ENCODE measurements at places on chromosomes 3 and 15.

GRCh38 chr3:184551103-184551502 is 10.5 kb upstream of the EPHB3 start:
- DNase-seq, result no peak

DNA sequence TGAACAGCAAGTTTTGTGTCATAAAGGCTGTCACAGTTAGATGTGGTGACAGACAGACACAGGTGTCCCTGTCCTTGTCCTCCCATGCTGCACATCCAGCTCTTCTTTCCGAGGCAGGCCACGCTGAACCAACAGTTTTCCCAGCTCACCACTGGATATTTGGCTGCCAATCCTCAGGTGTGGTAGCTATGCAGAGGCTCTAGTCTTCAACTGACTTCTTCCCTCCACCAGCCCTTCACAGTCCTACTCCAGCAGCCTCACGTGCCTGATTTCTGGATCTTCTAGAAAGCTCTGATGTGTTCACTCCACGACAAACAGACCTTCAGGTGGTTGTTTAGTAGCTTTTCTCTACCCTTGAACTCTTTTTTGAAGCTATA is 145.5 kb downstream of the UACA start:
- no peak for DNase-seq

- DNase-seq, result no peak
Measured at GRCh38 chr3:15934389-15935195, 136.8 kb upstream of the ANKRD28 start.

DNA sequence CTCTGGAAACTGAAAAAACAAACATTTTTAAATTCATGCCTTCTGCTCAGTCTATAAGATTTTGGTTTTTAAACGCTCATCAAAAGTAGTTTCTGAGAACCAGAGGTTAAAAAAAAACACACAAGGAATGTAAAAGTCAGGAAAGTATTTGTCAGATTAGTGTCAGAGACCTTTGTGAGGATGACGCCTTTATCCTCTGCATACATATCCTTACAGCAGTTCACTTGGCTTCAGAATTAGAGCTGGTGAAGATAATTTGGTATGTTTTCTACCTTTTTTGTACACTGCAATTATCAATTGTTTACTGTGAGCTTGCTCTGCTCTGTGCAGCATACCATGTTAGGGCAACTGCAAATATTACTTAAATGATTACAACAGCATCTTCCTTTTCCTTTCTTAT is 8.3 kb downstream of the PRTG start:
- DNase-seq, result no peak

- peak; percentile 90 for DNase-seq
Measured at GRCh38 chr3:56980798-56981390, 79.6 kb upstream of the SPATA12 start.

- no peak for DNase-seq
Measured at GRCh38 chr15:69895202-69895601, 202.5 kb downstream of the TLE3 start.

DNA sequence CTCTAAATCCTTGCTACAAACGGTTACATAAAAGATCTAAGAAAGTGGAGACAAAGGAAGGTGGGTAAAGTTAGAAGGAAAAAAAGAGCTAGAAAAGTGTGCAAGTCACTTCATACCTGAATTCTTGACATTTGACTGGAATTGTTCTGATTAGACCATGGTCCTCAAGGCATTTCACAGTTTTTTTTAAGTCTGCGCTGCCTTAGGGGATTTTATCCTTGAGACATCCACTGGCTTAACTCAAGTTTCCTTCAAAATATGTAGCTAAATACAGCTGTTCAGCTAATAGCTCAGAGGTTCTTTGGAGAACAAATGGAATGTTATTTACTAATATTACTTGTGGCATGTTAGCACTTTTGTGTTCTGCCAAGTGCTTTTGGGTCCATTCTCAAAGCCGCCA is 236.9 kb downstream of the TP63 start:
- DNase-seq, result no peak

DNA sequence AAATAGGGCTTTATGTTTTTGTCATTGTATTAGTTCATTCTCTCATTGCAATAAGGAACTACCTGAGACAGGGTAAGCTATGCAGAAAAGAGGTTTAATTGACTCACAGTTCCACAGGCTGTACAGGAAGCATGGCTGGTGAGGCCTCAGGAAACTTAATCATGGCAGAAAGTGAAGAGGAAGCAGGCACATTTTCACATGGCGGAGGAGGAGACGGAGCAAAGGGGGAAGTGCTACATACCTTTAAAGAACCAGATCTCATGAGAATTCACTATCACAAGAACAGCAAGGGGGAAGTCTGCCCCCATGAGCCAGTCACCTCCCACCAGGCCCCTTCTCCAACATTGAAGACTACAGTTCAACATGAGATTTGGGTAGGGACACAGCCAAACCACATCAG is 25.6 kb downstream of the CEP63 start:
- DNase-seq, result peak; percentile 6

- no peak for DNase-seq
Measured at GRCh38 chr3:189557824-189558223, 73.4 kb upstream of the TP63 start.

- no peak for DNase-seq
Measured at GRCh38 chr3:181417748-181418147, 294.0 kb upstream of the SOX2 start.

DNA sequence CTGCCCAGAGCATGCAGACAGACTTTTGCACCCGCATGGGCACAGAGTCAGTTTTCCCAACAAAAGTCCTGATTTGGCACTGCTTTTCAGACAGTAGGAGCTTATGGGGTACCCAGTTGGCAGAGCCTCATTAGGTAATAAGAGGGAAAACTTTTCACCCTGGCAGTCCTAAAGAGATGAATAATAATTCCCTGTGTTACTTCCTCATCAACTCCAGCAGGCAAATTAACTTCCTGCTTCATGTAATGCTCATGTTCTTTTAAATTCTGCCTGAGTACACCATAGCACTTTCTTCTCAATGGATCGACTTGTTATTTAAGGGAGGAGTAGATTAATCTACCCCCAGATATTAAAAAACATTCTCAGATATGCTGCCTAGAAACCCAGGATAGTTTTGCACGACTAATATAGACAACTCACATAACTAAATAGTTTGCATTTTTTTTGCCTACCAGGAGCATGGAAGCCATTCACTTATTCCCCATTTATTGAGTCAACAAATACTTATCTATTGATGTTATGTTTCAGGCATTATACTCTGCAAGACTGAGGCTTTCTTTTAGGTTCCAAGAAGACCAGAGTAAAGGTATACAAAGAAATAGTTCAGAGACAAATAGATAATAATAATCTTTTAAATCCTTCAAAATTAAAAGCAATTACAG is 214.5 kb downstream of the KCNMB2 start:
- DNase-seq, result no peak

DNA sequence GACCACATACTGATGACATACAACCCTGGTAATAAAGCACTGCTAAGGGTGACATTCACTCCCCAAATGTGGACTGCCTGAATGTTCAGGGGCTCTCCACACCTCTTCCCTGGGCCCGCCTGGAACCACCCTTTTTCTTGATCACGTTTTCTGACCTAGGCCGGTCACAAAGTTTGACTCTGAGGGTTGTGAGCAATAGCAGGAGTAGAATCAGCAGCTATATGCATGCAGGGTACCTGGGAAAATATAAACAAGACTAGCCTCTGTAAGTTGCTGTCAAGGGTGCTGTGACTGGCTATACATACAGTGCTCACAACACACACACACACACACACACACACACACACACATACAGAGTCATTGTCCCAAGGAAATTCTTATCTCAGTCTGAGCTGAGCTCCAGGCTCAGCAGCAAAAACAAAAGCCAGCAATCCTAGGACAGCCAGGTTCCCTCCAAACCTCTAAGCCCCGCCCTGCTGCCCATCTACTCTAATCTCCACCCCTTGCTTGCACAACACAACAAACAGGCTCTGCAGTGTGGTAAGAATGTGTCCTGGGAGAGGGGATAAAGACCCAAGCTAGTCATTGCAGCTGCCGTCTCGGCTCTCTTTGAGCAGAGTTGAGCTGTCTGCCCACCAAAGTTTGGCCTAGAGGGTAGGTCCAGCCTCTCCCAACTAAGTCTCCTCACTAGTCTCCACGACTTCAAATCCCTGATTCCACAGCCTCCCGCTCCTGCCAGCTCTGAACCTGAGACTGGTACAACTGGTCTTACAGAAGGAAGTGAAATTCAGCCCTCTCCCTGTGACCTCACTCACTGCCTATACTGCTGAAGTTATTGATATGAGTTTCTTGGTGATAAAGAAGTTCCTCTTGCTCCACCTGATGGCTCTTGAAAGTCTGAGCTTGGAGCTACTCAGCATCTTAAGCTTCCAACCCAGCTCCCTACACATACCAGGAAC is 2.2 kb downstream of the BMF start:
- DNase-seq, result peak; percentile 78

DNA sequence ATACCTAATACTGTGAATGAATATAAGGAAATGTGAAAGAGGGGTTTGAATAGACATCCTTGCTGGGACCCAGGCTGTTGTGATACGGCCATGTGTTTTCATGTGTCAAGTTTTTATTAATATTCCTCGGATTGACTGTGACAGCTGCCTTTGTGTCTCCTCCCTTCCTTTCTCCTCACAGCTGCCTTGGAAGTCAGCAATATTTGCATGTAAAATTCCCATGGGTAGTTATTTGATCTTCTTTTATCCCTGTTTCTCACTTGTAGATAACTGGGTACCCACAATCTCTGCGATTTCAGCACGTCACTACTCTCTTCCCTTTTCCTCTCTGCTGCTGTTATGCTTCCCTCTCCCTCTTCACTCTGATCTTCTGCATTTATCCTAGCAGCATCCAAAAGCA is 9.4 kb downstream of the GPR156 start:
- DNase-seq, result no peak

DNA sequence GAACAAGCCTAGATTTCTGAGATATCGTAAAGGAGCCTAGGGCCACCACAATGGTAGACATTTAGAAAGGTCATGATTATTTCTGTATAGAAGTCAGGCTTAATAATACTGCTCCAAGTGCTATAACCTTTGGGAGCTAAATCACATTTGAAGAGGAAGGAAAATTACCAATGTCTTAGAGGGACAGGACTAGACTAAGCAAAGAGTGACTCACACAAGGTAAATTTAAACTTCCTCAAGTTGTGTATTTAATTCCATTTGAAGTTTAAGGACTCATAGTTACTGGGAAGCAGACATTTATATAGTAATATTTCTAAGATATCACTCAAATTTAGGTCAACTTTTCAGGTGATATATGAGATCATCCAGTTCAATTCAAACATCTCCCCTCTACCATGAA is 227.6 kb upstream of the MME start:
- no peak for DNase-seq

- no peak for DNase-seq
Measured at GRCh38 chr3:57890874-57891273, 117.3 kb upstream of the FLNB start.

DNA sequence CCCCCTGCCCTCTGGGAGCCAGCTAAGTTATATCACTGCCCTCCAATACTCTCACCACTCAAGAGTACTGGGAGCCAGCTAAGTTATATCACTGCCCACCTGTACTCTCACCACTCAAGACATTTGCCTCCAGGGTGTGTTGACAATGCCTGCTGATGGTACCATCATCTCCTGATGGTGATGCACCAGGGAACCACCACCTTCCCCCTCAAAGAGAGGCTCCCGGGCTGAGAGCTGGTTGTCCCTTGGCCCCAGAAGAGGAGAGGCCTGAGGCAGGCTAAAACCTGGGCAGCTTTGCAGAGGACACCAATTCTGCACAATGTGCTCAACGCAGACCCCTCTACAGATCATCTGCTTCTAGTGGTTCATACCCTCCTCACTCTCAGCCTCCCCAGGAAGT is 7.5 kb upstream of the HAPLN3 start:
- DNase-seq, result no peak

DNA sequence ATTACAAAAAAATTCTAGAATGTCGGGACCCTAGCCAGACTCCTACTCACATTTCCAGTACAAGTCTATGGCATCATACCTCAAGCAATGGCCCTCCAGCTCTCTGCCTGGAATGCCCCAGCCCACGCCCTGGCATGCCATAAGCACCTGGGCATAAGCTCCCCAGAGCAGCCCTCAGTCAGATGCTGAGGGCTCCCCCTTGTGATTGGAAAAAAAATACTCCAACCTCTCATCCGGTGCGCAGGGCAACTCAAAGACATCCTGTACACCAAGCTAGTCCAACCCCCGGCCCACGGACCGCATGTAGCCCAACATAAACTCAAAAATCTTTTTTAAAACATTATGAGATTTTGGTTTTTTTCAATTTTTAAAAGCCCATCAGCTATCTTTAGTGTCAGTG is 115.4 kb downstream of the NEK10 start:
- peak; percentile 7 for DNase-seq

GRCh38 chr3:31873254-31873820 is 107.7 kb downstream of the OSBPL10 start:
- no peak for DNase-seq

DNA sequence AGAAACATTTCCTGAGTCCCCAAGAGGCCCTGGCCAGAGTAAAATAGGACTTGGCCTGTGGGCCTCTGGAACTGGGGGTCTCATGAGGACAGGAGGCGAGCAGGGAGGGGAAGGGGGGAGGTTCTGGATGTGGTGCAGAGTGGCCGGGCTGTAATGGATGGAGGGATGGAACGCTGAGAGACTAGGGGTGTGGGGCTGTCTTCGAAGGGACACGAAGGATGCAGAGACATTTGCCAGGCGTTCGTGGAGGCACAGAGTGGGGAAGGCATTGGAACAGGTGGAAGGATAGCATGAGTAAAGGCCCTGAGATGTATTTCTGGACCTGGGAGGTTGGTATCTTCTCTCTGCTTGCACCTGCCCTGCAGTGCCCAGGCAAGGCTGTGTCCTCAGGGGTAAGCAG is 2.1 kb upstream of the LCTL start:
- no peak for DNase-seq

- DNase-seq, result no peak
Measured at GRCh38 chr3:110664148-110664547, 407.5 kb upstream of the NECTIN3 start.

- no peak for DNase-seq
Measured at GRCh38 chr15:70210076-70210475, 112.4 kb upstream of the TLE3 start.

- peak; percentile 47 for DNase-seq
Measured at GRCh38 chr3:139629033-139629432, 48.7 kb downstream of the NMNAT3 start.

GRCh38 chr3:22523925-22524324 is 679.2 kb upstream of the UBE2E2 start:
- no peak for DNase-seq

GRCh38 chr15:89352476-89352875 is 17.9 kb upstream of the POLG start:
- DNase-seq, result no peak

- DNase-seq, result peak; percentile 45
Measured at GRCh38 chr3:45462522-45463265, 74.3 kb downstream of the LARS2 start.

DNA sequence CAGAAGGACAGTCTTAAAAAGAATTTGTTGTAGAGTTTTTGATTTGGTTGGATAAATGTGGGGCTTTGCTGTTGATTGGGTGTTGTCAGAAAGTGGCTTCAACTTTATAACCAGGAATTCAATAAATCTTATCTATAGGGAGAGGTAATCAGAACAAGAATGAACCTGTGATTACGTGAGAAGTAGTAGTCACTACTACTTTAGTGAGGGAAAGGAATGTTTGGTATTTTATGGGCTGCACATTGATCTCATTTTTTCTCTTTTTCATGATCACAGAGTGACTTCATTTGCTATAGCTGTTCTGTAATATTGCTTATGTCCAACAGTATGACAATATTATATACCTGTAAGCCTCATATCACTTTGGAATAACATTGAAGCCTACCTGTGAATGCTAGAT is 485.2 kb upstream of the BCHE start:
- no peak for DNase-seq

Data from suppressor macrophage treated with lipopolysaccharide for 1 hour (primary cell).